ENCODE measurements at places on chromosomes 6 and 20. TPM values are rescaled to one million over a fixed set of nuclear protein-coding genes. Genes with fewer than 3 reads are reported as not detected.

GRCh38 chr20:5535125-5535756 is 215.0 kb upstream of the SHLD1 start:
- no peaks in the 10 kb centered on the region for H3K36me3 ChIP-seq
- no peaks in the 10 kb centered on the region for H3K27me3 ChIP-seq
- H3K4me3 ChIP-seq: no peak overlapping the region
- no peaks in the 10 kb centered on the region for H3K4me1 ChIP-seq
- no peak for DNase-seq

DNA sequence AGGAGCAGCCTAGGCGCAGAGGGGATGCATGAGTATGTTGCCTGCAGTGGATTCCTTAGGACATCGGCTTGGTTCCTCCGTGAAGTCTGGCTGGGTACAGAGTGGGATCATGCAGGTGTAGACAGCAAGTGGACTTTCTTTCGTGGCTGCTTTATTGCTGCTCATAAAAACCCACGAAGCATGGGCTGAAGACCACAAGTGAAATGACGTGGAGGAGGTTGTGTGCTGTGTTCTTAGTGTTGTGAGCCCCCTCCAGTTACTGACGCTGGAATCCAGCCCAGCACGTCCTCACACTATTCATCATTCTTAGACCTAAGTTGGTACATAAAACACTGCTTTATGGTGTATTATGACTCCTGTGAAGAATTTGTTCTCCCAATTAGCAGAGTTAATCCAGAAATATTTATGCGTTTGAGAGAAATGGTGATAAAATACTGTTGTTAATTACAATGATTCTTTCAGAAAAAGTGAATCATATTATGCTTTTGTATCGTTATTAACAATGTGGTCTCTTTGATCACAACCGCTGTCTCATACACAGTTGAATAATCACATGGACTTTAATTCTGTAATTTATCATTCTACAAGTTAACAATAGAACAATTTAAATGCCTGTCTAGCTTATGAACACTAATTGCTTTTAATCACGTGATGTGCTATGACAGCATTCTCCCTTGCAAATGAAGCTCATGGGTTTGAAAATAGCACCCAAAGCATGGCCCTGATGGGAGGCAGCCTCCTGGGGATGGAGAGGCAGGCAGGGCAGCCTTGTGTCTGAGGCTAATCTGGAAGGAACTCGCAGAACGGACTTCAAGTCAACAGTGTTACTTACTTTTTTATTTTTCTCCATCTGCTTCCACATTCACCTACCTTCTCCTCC is 233.9 kb upstream of the SYNDIG1 start:
- no peak for DNase-seq
- H3K4me3 ChIP-seq: no peak overlapping the region
- H3K27me3 ChIP-seq: peaks cover 1% of the 10 kb centered on the region
- H3K36me3 ChIP-seq: no peaks in the 10 kb centered on the region

- H3K27me3 ChIP-seq: no peaks in the 10 kb centered on the region
- H3K36me3 ChIP-seq: no peaks in the 10 kb centered on the region
Measured at GRCh38 chr6:152310371-152310954, 326.7 kb downstream of the SYNE1 start.

The PAK5 gene
- not detected for total RNA-seq

- no peak for DNase-seq
- H3K4me1 ChIP-seq: no peaks in the 10 kb centered on the region
- H3K4me3 ChIP-seq: no peak overlapping the region
- no peaks in the 10 kb centered on the region for H3K27me3 ChIP-seq
- H3K36me3 ChIP-seq: no peaks in the 10 kb centered on the region
Measured at GRCh38 chr6:111267764-111268333, 180.5 kb downstream of the SLC16A10 start.

DNA sequence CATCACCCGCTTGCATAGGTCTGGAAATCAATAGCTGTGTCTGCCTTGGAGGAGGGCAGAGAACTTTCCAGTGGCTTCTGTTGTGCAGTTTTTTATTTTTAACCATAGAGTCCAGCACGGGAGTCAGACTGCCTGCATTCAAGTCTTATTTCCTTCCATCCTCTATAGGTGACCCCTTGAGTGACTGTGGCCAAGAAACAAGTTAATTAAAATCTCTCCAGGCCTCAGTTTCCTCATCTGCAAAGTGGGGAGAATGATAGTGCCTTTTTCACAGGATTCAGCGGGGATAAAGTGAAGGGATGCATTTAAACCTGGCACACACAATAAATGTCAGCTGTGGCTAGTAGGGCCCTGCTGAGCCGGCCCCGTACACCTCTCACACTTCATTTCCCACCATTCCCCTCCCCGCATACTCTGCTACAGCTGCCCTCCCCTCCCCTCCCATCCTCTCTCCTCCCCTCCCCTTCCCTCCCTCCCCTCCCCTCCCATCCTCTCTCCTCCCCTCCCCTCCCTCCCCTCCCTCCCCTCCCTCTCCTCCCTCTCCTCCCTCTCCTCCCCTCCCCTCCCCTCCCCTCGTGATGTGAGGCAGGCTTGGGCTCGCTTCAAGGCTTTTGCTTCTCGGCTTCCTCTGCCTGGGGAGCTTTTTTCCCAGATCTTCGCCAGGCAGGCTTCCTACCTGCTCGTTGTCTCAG is 150.5 kb downstream of the TFAP2C start:
- no peak for DNase-seq
- H3K27me3 ChIP-seq: no peaks in the 10 kb centered on the region
- H3K4me3 ChIP-seq: no peak overlapping the region
- no peak overlapping the region for H3K27ac ChIP-seq
- H3K4me1 ChIP-seq: no peaks in the 10 kb centered on the region

The APOM gene
- 15.8 TPM for total RNA-seq

DNA sequence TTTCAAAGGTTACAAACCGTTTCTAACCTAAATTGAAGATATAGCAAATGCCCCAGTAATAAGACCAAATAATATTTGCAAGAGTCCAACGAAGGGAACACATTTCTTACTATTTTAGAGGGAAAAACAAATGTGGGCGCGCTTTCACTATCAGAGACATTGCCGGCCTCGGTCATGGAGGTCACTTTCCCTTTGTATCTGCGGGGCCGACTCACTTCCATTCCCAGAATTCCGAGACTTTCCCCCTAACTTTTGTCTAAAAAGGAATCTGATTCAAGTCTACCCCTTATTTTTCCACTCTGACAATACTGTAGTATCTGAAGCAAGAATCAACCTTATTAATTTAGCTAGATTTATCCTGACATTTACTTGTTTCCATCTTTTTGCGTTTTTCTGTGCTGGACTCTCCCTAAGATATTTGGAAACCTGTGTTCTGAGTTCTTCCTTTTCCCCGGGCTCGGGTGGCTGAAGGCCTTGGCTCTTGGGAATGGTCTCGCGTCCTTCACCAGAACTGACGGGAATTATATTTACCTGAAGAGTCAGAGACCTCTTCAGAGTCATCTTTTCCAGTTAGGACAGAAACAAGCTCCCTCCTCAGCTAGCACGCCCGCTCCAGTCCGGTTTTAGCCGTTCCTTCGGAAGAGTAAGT is 71.8 kb upstream of the ZNF184 start:
- H3K4me1 ChIP-seq: peaks cover 4% of the 10 kb centered on the region
- H3K4me3 ChIP-seq: no peak overlapping the region
- no peak overlapping the region for H3K27ac ChIP-seq
- DNase-seq: no peak

The MAS1 gene
- total RNA-seq: not detected

- no peaks in the 10 kb centered on the region for H3K27me3 ChIP-seq
- no peak overlapping the region for H3K4me3 ChIP-seq
- no peaks in the 10 kb centered on the region for H3K4me1 ChIP-seq
- H3K27ac ChIP-seq: no peak overlapping the region
- no peak for DNase-seq
Measured at GRCh38 chr6:161056451-161056850, 64.9 kb downstream of the MAP3K4 start.

The CBLN4 gene
- total RNA-seq: not detected

- H3K27me3 ChIP-seq: no peaks in the 10 kb centered on the region
- DNase-seq: no peak
- H3K4me1 ChIP-seq: no peaks in the 10 kb centered on the region
- H3K4me3 ChIP-seq: no peak overlapping the region
Measured at GRCh38 chr6:9784786-9785185, 630.1 kb downstream of the TFAP2A start.

The LATS1 gene
- 28.7 TPM for total RNA-seq

The MRAP2 gene
- 1.8 TPM for total RNA-seq

DNA sequence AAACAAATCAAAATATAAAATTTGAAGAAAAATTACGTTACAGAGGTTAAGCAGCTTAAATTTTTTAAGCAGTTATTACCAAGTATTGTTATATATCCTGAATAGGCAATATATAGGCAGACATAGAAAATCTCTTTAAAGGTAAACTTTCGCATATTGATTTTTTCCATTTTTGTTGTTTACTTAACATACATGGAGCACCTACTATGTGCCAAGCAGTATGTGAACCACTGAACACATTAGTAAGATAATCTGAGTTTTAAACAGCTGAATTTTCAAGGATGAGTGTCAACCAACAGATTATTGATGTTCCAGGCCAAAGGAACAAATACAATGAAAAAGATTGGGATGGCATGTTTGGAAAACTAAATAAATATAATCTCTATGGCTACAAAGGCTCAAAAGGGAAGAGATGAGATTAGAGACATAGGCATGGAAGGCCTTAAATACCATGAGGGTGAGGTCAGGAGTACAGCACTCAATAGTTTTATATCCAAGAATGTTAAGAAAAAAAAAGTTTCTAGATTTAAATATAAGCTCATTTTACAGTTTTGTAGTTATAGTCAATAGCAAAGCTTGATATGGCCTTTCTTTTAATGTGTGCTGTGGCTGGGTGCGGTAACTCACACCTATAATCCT is 277.5 kb downstream of the PTPRK start:
- DNase-seq: peak; percentile 11
- no peaks in the 10 kb centered on the region for H3K36me3 ChIP-seq
- H3K27ac ChIP-seq: peak overlapping the region; percentile 63
- H3K27me3 ChIP-seq: no peaks in the 10 kb centered on the region
- peaks cover 24% of the 10 kb centered on the region for H3K4me1 ChIP-seq
- no peak overlapping the region for H3K4me3 ChIP-seq

- H3K27ac ChIP-seq: no peak overlapping the region
- no peaks in the 10 kb centered on the region for H3K36me3 ChIP-seq
- H3K4me3 ChIP-seq: no peak overlapping the region
- H3K27me3 ChIP-seq: no peaks in the 10 kb centered on the region
- no peak for DNase-seq
Measured at GRCh38 chr6:117776441-117776840, 101.2 kb downstream of the NUS1 start.

DNA sequence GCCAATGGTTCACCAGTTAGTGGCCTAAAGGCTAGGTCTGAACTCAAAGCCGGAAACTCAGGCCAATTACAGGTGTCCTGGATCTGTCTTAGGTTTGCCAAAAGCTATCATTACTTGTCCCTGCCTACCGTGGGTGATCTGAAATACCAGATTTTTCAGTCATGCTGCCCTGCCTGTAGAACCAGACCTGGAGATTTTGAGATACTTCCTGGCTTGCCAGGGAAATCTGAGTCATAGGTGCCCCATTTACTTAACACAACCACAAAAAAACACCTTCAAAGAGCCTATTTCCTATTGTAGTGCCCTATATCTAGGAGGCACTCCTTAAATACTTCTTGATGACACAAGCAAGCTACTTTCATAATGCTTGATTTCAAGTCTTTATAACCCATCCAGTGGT is 13.9 kb upstream of the RANBP9 start:
- no peak for DNase-seq
- H3K4me3 ChIP-seq: no peak overlapping the region
- H3K27me3 ChIP-seq: no peaks in the 10 kb centered on the region
- no peaks in the 10 kb centered on the region for H3K4me1 ChIP-seq

DNA sequence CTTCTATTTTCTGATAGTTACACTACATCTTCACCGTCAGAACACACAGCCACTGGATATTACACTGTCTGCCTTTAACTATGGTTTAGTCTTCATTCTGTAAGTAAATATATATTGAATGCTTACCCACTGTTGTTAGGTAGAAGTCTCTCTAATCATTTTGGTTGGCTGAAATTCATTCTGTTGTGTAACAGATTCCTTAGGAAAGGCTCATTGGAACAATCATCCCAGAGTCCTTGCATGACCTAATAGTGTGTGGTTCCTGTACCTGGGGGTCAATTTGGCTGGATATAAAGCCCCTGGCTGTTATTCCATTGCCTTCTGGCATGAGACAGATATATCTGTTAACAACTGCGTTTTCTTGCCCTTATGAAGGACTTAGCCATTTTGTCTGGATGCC is 9.9 kb downstream of the BLOC1S5 start:
- no peak overlapping the region for H3K27ac ChIP-seq
- no peak for DNase-seq
- H3K36me3 ChIP-seq: peaks cover 2% of the 10 kb centered on the region
- no peaks in the 10 kb centered on the region for H3K27me3 ChIP-seq
- no peak overlapping the region for H3K4me3 ChIP-seq
- no peaks in the 10 kb centered on the region for H3K4me1 ChIP-seq

The METTL24 gene
- 0.28 TPM for total RNA-seq

- H3K4me1 ChIP-seq: no peaks in the 10 kb centered on the region
- H3K27me3 ChIP-seq: peaks cover 2% of the 10 kb centered on the region
- no peak overlapping the region for H3K4me3 ChIP-seq
- H3K27ac ChIP-seq: no peak overlapping the region
- no peaks in the 10 kb centered on the region for H3K36me3 ChIP-seq
Measured at GRCh38 chr6:99871641-99872040, 122.4 kb downstream of the MCHR2 start.

GRCh38 chr6:32637219-32637880 is at the start of gene HLA-DQA1:
Gene HLA-DQA1, plus strand, starts transcription at chr6:32637406. Its CDS starts 53 bp downstream, at chr6:32637459.
- H3K27me3 ChIP-seq: no peaks in the 10 kb centered on the region
- no peak within 1 kb of the TSS for H3K4me3 ChIP-seq
- H3K36me3 ChIP-seq: no peaks in the 10 kb centered on the region
- no peak for DNase-seq
- no peak within 1 kb of the TSS for H3K27ac ChIP-seq
- H3K4me1 ChIP-seq: no peaks in the 10 kb centered on the region

The CDSN gene
- not detected for total RNA-seq

DNA sequence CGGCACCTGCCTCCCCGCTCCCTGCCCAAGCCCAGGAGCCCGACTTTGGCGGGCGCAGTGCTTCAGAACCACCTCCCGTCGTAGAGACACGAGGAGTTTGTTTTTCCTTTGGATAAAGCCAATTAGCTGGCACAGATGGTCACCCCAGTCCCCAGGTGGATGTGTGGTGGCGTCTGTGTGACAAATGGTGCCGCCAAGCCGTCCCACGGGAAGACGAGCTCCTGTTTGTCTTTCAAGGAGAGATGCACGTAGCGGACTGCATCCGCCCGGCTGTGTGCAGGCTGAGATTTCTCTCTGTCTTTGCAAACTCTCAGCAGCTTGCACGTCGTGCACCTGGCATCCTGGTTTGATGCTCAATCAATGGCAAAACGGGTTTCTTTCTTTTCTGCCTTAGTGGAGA is 16.1 kb upstream of the MRGBP start:
- no peaks in the 10 kb centered on the region for H3K4me1 ChIP-seq
- H3K36me3 ChIP-seq: no peaks in the 10 kb centered on the region

GRCh38 chr6:151537556-151537955 is 43.7 kb downstream of the CCDC170 start:
- DNase-seq: no peak
- H3K27me3 ChIP-seq: no peaks in the 10 kb centered on the region
- no peaks in the 10 kb centered on the region for H3K4me1 ChIP-seq
- no peak overlapping the region for H3K4me3 ChIP-seq
- no peaks in the 10 kb centered on the region for H3K36me3 ChIP-seq

- H3K36me3 ChIP-seq: no peaks in the 10 kb centered on the region
- no peak for DNase-seq
- H3K27me3 ChIP-seq: no peaks in the 10 kb centered on the region
- no peak overlapping the region for H3K4me3 ChIP-seq
Measured at GRCh38 chr6:53635322-53635721, 30.2 kb downstream of the KLHL31 start.

GRCh38 chr20:53897884-53898555 is 172.4 kb downstream of the BCAS1 start:
- no peaks in the 10 kb centered on the region for H3K36me3 ChIP-seq
- no peaks in the 10 kb centered on the region for H3K27me3 ChIP-seq
- peaks cover 19% of the 10 kb centered on the region for H3K4me1 ChIP-seq
- no peak for DNase-seq
- H3K4me3 ChIP-seq: no peak overlapping the region

The FUCA2 gene
- 119 TPM for total RNA-seq

Measured in Caco-2 (cell line).